DMS79 (cell line): ENCODE measurements at places on chromosomes 3 and 15.

- DNase-seq: no peak
Observed at GRCh38 chr3:44954962-44955361, 21.0 kb downstream of the ZDHHC3 start.

DNA sequence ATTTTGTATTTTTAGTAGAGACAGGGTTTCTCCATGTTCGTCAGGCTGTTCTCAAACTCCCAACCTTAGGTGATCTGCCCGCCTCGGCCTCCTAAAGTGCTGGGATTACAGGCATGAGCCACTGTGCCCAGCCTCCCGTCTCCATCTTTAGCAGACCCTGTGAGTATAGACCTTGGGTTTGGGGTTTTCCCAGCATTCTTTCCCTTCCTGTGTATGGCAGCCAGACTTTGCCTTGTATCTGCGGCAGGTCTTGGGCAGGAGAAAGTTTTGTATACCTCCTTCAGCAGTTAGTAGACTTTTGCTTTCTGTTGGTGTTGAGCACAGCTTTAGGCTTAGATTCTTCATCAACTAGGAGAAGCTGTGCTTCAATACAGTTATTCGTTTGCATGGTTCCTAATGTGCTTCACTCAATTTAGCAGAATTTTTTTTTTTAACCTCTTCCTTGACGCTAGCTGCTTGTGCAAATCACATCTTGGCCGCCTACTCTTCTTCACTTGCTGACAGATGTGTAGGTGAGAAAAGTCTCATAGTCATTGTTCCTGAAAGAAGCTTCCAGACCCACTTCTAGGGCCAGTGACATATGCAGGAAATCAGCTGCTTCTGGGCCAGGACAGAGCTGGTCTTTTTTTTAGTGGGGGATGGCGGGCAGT lies 38.4 kb downstream of the MAP2K1 start:
- DNase-seq: no peak

DNA sequence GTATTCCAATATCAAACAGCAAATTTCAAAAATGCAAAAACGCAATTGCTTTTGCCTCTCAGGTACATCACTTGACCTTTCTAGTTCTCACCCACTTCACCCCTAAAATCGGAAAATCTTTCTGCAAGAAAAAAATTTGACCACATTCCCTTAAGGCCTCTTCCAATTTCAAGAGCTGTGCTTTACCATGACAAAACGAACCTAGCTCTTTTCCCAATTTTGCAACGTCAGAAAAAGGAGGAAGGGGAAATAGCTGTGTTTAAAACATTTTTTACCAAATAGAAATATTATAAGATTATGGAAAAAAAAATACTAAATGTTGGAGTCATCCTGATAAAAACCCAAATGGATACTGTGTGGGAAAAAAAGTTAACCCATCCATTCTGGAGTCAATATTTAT lies 1.1 kb upstream of the NR2C2 start:
- no peak for DNase-seq

- DNase-seq: no peak
Observed at GRCh38 chr3:190108804-190109203, 11.9 kb downstream of the P3H2 start.

GRCh38 chr3:45596290-45596791 lies 1.8 kb downstream of the LIMD1 start:
- DNase-seq: no peak

- DNase-seq: no peak
Observed at GRCh38 chr3:129435367-129435766, 4.4 kb downstream of the MBD4 start.

DNA sequence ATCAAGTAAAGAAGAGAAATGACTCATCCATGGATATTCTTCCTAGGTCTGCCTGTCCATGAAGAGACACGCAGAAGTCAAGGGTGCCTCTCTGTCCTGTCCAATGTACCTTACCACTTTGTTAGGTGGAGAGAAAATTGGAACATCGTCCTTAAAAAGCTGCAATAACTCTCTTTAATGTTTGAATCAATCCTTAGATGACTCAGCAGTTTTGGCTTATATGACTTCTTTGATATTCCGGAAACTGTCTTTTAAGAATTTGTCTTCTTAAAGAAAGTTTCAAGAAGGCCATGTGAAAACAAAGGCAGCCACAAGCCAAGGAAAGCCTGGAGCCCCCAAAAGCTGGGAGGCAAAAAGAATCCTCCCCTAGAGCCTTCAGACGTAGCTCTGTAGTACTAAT lies 49.2 kb downstream of the MRPL3 start:
- no peak for DNase-seq

DNA sequence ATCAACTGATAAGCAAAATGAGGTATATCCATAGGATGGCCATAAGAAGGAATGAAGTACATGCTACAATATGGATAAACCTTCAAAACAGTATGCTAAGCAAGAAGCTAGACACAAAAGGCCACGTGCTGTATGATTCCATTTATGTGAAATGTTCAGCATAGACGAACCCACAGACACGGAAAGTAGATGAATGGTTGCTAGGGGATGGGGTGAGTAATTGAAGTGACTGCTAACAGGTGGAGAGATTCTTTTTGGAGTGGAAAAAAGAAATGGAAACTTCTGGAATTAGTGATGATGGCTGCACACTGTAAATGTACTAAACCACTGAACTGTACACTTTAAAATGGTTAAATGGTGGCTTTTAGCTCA lies 630 bp upstream of the EFCAB12 start:
- DNase-seq: no peak
